ENCODE measurements at places on chromosomes 13 and 19. TPM values are rescaled to one million over a fixed set of nuclear protein-coding genes. Genes with fewer than 3 reads are reported as not detected.

The SLC10A2 gene
- not detected for total RNA-seq

The TMEM59L gene
- total RNA-seq = 12.2 TPM

The CCDC169 gene
- 43.3 TPM for total RNA-seq

The KCNJ14 gene
- 1.0 TPM for total RNA-seq

The KRTDAP gene
- total RNA-seq = 1.0 TPM

The PRODH2 gene
- total RNA-seq = not detected

The F2RL3 gene
- not detected for total RNA-seq

The ACP4 gene
- total RNA-seq = not detected

The SLC25A42 gene
- total RNA-seq = 4.1 TPM

The SLC25A41 gene
- not detected for total RNA-seq

The KHSRP gene
- 582 TPM for total RNA-seq

The TMEM145 gene
- total RNA-seq = 5.0 TPM

The NUCB1 gene
- 111 TPM for total RNA-seq

The FKRP gene
- total RNA-seq = 24.4 TPM

The DYRK1B gene
- total RNA-seq = 15.8 TPM

The CAPNS1 gene
- total RNA-seq = 386 TPM

The CEACAM1 gene
- total RNA-seq = 2.0 TPM

The NCR1 gene
- 4.6 TPM for total RNA-seq

The TPTE2 gene
- total RNA-seq = not detected

The C3 gene
- 6.4 TPM for total RNA-seq

The LHB gene
- total RNA-seq = not detected

The ZNF567 gene
- total RNA-seq = 10.5 TPM

The ZNF283 gene
- total RNA-seq = 3.6 TPM

The OR10H1 gene
- not detected for total RNA-seq

The CACNG6 gene
- total RNA-seq = 1.2 TPM

The BSG gene
- 743 TPM for total RNA-seq

The DOCK9 gene
- 31.5 TPM for total RNA-seq

The DOCK6 gene
- total RNA-seq = 44.1 TPM

The MYH14 gene
- 28.6 TPM for total RNA-seq

The SMIM7 gene
- 67.5 TPM for total RNA-seq

The HNRNPM gene
- total RNA-seq = 474 TPM

The FUT2 gene
- total RNA-seq = 5.0 TPM

The ACP7 gene
- total RNA-seq = 0.50 TPM

The LYL1 gene
- 0.58 TPM for total RNA-seq

The MISP3 gene
- 0.92 TPM for total RNA-seq

The KLK12 gene
- not detected for total RNA-seq

The ZNF625 gene
- total RNA-seq = 23.3 TPM

The SULT2A1 gene
- not detected for total RNA-seq

The CEACAM7 gene
- total RNA-seq = not detected

The GRIN2D gene
- total RNA-seq = 12.4 TPM

The CGB3 gene
- total RNA-seq = not detected

The AZU1 gene
- total RNA-seq = 0.80 TPM

The ICAM4 gene
- total RNA-seq = 1.5 TPM

The LILRB1 gene
- total RNA-seq = not detected

The CBY2 gene
- total RNA-seq = not detected

The PLIN5 gene
- 1.8 TPM for total RNA-seq

The C2CD4C gene
- total RNA-seq = 6.3 TPM

The LILRB3 gene
- total RNA-seq = not detected

The TMEM272 gene
- total RNA-seq = not detected
